ENCODE measurements at places on chromosomes 6 and 20.

GRCh38 chr6:33786736-33787135, 2.2 kb downstream of the LEMD2 start:
- no peak for DNase-seq

GRCh38 chr6:75438013-75438431, 55.6 kb downstream of the FILIP1 start:
- no peak for DNase-seq

- no peak for DNase-seq
These were observed 43.7 kb downstream of the TOP1 start for GRCh38 chr20:41072190-41072863.

DNA sequence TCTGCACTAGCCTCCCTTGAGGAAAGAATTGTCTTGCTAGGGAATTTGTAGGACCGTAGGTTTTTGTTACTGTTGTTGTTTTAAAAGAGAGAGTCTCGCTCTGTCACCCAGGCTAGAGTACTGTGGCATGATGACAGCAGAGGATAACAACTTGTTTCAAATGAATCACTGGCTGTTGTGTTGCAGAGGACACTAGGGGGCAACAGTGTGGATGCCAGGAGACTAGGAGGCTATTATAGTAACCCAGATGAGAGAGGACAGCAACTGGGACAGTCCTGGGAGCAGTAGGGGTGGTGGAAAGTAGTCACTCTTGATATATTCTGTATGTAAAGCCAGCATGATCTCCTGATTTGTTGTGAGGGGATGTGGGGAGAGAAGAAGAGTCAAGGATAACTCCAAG, 41.8 kb upstream of the LAMA4 start:
- DNase-seq: no peak

All from Jurkat, Clone E6-1 (cell line).